ENCODE measurements at places on chromosomes 7 and 10.
A peak's percentile ranks its signal among the peaks of the same experiment; 100 is the strongest.

DNA sequence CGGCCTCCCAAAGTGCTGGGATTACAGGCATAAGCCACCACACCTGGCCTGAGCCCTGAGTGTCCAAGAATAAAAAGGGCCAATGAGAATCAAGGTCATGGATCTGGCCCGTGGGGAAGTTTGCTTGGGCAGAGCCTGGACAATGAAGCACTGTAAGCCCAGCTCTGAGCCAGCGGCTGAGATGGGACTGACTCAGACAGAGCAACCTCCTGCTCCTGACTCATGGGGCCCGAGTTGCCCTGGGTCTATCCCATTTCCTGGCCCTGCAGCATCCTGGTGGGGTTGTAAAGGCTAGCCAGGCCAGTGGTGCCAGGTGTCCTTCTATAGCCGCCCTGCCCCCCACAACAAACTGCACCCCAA, 5.2 kb upstream of the MYH16 start:
- no peak for DNase-seq

DNA sequence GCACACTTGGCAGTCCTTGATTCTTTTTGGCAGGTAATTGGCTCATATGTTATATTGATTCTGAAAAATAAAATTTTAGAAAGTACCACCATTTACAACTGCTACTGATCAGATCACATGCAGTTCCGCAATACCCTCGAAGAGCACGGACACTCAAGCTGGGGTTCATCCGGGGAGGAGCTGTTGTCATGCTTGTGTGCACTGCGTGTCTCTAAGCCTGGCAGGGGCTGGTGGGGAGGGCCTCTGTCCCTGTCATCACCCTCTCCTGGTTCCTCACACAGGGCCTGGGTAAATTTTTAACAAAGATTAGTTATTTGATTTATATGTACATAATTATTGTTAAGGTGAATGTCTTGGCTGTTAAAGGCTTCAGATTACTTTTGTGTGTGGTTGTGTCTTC, 45.2 kb downstream of the TRRAP start:
- DNase-seq = no peak

GRCh38 chr7:142711746-142712616, 37.3 kb upstream of the PRSS1 start:
- DNase-seq = peak; percentile 22

DNA sequence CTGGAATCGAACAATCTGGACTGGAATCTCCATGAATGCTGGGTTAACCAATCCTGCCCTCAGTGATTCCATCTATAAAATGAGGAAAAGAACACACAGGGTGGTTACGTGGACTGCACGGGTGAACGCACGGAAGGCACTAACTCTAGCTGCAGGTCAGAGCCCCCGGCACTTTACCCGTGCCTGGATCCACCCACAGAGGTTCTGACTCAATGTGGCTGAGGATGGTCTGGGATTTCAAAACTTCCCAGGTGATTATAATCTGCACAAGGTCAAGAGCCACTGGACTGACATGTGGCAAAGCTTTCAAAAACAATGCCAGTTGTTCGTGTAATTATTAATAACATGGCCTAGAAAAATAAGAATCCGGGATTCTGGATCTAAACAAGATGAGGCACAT, 29.2 kb downstream of the KIAA1549 start:
- no peak for DNase-seq

DNA sequence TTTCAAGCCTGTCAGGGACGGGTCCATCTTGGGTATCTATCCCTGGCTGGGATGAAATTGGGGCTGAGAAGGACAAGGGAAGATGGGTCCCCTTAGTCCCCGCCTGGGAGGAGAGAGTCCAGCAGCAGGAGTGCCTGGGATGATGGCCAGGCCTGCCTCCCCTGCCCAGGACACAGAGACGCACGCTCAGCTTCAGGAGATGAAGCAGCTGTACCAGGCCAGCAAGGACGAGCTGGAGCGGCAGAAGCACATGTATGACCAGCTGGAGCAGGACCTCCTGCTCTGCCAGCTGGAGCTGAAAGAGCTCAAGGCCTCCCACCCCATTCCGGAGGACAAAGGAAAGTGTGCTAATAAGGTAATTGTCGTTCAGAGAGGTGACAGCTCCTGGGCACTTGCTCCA, 15.4 kb downstream of the CCDC136 start:
- DNase-seq = no peak

GRCh38 chr7:124796771-124797170, 31.2 kb upstream of the GPR37 start:
- DNase-seq = no peak

GRCh38 chr10:111410740-111411139, 333.9 kb downstream of the ADRA2A start:
- no peak for DNase-seq

GRCh38 chr10:60618861-60619260, 159.4 kb upstream of the CDK1 start:
- DNase-seq = no peak

DNA sequence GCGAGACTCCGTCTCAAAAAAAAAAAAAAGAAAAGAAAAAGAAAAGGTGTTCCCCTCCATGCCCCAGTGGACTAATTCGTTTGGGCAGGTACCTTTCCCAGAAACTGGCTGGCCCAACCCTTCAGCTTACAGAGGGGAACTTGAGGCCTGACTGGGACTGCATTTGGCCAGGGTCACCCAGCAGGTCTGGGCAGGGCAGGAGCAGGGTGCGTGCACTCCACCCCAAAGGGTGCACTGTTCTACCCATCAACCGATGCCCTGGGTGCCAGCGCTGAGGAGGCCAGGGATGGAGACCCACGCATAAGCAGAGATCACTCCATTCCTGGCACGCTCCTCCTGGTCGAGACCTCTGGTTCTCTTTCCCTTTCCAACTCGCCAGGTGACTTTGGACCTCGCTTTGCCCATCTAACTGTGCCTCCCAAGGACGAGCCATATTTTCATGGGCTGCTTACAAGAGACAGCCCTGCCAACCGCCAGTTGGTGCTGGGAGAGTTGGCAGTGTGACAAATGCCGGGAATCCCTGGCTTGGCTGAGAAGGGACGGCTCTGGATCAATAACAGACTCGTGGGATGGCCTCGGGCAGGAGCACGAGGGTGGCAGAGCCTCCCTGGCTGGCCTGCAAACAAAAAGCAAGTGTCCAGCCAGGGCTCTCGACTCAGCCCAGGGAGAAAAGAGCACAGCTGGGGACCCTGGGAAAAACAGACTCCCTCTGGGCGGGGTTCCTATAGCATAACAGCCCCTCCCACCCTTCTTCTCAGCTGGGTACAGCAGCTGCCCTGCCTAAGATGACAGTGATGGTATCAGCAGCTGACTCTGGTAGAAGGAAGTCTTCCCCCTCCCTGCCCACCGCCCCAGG, 7.9 kb downstream of the HSPB1 start:
- no peak for DNase-seq

GRCh38 chr10:43594944-43595589, 11.2 kb upstream of the ZNF485 start:
- peak; percentile 32 for DNase-seq
